CD4-positive, alpha-beta T cell treated with Interleukin-6 at 100 ng/mL for 8 hours (primary cell): ENCODE measurements at places on chromosomes 7 and 10.

DNA sequence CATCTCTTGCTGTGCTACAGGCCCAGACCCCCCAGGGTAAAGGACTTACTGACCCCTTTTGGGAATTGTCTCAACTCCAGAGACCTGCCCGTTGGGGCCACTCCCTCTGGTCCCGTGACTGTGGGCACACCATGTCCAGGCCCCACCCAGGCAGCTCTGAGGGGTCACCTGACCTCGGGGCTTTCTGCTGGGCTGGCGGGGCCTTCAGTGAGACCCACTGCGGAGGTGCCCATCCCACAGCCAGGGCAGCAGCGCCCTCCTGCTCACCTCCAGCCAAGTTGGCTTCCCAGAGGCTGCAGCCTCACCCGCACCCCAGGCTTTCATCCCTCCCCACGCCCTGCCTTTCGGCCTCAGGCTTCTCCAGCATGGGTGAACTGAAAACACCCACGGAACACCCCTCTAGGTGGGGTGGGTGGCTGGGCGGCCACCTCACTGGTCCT is 147.2 kb downstream of the DNAJB6 start:
- DNase-seq: no peak

- no peak for DNase-seq
Observed at GRCh38 chr10:124245806-124246440, 152.5 kb upstream of the CHST15 start.

DNA sequence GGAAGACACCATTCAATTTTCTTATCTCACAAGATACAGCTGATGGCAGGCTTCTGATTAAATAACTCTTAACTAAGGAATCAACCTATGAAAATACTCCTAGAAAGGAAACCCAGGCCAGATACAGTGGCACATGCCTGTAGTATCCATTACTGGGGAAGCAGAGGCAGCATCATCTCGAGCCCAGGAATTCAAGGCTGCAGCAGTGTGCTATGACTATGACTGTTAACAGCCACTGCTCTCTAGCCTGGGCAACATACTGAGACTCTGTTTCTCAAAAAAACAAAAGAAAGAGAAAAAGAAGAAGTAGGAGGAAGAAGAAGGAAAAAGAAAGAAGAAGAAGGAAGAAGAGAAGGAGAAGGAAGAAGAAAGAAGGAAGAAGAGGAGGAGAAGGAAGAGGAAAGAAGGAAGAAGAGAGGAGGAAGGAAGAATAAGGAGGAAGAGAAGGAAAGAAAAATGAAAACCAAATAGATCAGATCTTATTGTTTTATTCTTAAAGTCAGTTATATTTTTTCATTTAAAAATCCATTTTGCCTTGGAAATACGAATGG is 18.0 kb downstream of the DPY19L1 start:
- no peak for DNase-seq

GRCh38 chr10:106267591-106267990 is 896.9 kb downstream of the SORCS1 start:
- no peak for DNase-seq

DNA sequence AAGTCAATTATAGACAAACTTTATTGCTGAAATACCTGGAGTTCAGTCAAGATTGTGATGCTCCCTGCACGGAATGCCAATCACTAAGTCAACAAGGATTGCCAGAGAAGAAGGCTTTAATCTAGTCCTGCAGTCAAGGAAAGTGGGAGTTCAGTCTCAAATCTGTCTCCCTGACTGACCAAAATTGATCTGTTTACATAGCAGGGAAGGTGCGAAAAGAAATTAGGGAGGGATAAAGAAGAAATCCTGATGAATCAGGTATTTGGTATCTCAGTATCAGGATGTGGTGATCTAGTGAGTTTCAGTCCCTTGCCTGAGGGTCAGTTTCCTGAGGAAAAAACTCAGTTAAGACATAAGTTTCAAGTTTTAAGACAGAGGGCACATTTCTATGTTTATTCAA is 2.1 kb upstream of the AKR1D1 start:
- no peak for DNase-seq
